Fibroblast of lung (primary cell): ENCODE measurements at places on chromosomes 2 and 18.

- peak; percentile 39 for DNase-seq
Measured at GRCh38 chr2:240111253-240111652, 24.9 kb downstream of the COPS9 start.

GRCh38 chr2:111167076-111167862, 46.6 kb downstream of the BCL2L11 start:
- no peak for DNase-seq

DNA sequence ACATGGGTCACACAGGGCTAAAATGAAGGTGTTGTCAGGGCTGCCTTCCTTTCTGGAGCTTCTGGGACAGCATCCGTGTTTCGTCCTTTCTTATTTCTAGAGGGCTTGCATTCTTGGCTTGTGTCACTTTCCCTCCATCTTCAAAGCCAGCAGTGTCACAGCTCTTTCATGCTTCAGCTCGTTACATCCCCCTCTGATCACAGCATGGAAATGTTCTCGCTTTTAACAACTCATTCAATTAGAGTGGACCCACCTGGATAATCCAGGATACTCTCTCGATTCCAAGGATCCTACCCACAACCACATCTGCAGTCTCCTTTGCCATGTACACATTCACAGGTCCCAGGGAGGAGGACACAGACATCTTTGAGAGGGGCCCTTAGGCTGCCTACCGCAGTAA, 316.2 kb upstream of the FIGN start:
- no peak for DNase-seq

DNA sequence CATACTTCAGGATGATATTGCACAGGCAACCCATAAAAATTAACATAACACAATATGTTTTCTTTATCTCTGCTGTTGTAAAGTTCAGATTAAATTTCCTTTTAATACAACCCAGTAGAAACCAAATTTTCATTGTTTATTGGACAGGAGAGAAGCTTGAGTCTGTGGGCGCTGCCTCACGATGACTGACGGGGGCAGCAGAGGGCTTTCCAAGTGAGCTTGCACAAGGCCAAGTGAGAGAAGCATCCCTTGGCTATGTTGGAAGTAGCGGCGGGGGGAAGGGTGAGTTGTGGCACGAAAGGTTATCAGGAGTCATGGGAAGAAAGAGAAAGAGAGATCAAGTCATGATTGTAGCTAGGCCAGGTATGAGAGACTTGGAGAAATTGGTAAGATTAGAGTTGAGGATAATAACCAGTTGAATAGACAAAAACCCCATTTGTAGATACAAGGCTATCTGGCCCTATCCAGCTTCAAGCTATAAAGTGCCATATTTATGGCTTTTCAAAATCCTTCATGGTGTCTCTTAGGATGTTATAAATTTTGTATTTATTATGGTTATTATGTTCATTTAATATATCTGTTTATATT, 413.7 kb upstream of the FAM98A start:
- peak; percentile 55 for DNase-seq

DNA sequence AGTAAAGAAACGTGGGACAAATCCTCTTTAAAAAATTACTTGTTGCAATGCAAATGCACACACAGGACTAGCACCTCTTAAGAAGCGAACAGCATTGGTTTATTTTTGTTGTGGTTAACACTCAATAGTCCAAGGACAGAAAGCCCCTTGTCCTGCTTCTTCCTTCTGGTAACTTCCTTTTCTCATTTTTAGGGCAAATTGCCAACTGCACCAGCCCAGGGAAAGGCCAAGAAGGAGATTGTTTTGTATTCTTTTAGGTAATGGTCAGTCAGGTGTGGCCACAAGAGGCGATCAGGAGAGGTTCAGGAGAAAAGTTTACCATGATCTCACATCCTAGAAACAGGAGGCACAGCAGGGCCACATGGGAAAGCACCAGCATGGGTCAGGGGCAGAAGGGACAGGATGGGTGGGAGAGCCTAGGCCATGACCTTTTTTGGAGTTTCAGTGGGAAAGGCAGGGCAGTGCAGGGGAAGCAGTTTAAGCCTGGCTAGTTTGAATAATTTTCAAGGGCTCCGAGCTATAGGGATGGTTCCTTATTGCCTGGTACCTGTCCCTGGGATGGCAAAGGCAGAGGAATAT, 73.0 kb downstream of the CHRNA1 start:
- DNase-seq = no peak

DNA sequence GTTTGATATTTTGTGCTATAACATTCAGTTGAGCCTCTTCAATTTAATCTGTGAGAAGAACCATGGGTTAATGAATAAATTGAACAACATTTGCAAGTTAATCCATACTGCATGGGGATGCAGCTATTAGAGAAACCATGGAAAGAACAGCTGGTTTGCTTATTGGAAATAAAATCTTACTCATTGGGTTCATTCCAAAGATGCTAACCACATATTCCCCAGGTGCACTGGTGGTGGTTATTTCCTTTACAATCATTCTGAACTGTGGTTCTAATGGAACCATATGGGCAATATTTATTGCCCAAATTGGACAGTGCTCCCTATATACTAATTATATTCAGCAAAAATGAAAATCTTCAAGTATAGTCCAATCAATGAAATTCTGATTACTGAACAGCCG, 1200.4 kb upstream of the CDH2 start:
- peak; percentile 11 for DNase-seq

GRCh38 chr2:70321370-70321769, 19.5 kb upstream of the FAM136A start:
- peak; percentile 12 for DNase-seq

DNA sequence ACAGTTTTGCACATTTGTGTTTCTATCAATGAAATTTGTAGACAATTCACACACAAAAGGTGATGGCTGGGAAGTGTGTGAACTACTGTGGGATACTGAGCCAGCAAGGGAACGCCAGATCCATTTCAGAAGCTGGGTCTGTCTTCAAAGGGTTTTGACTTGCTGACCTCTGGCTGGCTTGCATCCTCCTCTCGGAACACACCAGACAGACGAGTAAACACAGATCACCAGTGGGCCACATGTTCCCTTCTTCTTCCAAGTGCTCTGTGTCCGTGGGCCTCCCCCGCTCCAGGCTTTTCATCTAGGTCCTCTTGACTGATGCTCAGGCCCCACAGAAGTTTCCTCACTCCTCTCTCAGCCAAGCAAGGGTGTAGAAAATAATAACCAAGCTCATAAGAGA, 122.2 kb upstream of the OSR1 start:
- no peak for DNase-seq

DNA sequence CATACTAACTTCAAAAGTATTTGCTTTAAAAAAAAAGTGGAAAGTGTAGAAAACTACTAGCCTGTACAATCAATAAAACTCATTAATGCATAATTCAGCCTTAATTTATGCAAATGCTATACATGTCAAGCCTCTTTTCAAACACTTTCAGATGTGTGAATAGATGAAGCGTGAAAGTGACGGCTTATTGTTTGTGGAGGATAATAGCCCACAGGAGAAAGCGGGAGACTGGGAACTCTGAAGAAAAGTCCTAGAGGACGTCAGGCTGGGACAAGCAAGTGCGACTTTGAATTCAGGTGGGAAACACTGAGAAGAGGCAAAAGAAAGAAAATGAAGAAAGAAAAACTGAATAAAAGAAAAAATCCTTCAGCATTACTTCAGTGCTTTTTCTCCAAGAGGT, 108.5 kb downstream of the STK39 start:
- no peak for DNase-seq

- DNase-seq = peak; percentile 66
Measured at GRCh38 chr2:39550701-39551285, 113.7 kb upstream of the MAP4K3 start.

DNA sequence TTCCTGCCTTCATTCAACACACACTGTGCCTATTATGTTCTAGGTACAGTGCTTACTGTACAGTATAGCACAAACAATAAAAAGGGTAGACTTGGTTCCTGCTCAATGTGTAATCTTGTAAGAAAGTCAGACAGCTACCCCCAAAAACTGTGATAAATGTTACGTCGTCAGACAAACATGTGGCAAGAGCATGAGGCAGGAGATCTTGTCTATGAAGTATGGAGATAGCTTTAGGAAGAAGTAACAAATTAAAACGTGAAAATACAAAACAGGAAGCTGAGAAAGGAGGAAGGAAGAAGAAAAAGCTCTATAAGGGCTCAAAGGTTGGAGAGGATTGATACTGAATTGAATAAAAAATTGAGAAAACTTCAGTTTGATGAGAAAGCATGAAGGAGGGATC, 276.2 kb upstream of the HNRNPA3 start:
- no peak for DNase-seq

GRCh38 chr18:24790347-24790746, 329.9 kb downstream of the HRH4 start:
- no peak for DNase-seq
